ENCODE measurements at places on chromosomes 6 and 20.

- no peak for DNase-seq
These were observed 9.3 kb upstream of the EDN1 start for GRCh38 chr6:12280902-12281301.

DNA sequence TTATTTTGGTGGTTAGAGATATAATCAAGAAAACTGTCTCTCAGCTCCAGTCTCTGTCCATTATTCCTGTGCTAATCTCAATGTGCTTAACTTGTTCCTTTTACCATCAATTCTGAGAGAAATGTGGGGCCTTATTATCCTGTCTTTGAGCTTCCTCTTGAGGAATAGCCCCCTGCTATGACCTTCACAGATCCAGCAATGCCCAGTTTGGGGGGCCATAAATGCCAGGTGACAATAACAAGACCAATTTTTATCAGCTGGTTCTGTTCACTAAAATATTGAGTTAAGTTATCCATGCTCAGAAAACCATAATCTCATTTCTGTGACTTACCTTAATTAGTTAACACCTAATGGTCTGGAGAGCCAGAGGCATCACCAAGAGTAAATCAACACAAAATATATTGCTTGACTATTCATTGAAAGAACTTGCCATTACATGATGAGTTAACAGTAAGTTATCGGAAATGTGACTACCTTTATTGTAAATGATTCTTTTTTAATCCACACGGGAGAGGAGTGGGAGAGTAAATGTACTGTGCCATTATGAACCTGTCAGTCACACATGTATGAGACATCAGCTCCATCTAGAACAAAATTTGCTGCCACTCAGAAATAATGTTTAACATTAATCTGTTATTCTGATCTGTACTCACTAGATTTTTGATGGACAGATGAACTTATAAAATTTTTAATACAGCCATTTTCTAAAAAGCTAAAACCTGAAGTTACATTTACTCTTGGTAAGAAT is 149.7 kb downstream of the ID4 start:
- DNase-seq: no peak

- DNase-seq: no peak
These were observed 755.7 kb downstream of the HDGFL1 start for GRCh38 chr6:23325065-23325464.

DNA sequence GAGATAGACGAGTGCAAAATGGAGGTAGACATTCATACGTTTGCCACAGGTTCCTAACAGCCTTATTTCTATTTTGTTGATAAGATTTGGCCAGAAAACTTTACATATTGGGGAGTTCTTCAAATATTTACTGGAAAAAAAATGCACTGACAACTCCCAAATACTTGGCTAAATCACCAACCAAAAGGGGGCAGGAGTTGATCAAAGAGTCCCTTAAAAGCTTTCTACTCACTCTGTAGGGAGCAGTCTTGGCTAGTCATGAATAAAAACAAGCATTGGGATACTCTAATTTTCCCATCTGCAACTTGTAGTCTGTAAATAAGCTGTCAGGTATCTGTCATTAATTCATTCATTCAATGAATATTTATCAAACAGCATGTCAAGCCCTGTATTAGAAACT is 18.4 kb downstream of the TENT5A start:
- no peak for DNase-seq

- no peak for DNase-seq
These were observed 36.4 kb upstream of the SYNJ2 start for GRCh38 chr6:157944983-157945931.

GRCh38 chr6:89506716-89507617 is 74.0 kb downstream of the ANKRD6 start:
- DNase-seq: no peak

DNA sequence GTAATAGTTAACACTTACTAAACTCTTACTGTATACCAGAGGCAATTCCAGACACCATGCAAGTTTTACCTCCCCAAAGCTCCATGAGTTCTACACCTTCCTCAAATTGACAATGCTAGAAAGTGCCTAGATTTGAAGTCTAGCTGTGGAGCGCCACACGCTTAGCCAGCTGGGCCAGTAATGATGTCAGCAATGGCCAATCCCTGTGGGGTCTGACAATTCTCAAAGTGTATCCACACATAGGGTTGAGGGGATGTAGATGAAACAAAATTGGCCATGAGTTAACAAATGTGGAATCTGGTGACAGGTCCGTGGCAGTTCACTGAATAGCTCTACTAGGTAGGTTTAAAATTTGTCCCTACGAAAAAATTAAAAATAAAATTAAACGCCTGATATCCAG is 1.3 kb downstream of the ZNF343 start:
- DNase-seq: no peak

GRCh38 chr20:47568837-47569410 is 67.2 kb downstream of the NCOA3 start:
- DNase-seq: no peak

DNA sequence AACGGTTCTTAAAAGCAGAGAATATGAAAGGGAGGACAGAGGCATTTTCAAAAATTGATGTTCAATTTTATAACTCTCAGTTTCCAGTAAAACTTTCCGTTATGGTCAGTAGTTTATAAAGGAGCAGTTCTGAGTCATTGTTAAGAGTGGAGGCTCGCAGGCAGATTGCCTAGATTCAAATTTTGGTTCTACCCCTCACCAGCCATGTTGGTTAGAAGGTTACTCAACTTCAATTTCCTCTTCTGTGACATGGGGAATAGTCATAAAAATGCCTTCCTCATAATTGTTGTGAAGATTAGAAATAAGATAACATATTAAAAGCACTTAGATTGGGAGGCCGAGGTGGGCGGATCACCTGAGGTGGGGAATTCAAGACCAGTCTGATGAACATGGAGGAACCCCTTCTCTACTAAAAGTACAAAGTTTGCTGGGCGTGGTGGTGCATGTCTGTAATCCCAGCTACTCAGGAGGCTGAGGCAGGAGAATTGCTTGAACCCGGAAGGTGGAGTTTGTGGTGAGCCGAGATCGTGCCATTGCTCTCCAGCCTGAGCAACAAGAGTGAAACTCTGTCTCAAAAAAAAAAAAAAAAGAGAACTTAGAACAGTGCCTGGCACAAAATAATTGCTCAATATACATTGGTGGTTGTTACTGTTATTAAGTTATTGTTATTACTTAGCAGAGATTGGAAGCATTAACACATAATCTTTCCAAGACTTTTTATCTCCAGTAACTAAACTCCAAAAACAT is 348.9 kb downstream of the NRN1 start:
- DNase-seq: no peak

Data from activated naive CD4-positive, alpha-beta T cell (primary cell).